ENCODE measurements at places on chromosomes 3 and 15. TPM values are rescaled to one million over a fixed set of nuclear protein-coding genes. Genes with fewer than 3 reads are reported as not detected.

CDHR4 gene
- 0.22 TPM for total RNA-seq

CAMK2N2 gene
- total RNA-seq: 0.20 TPM

GOLGA8T gene
- total RNA-seq: not detected

CYP19A1 gene
- not detected for total RNA-seq

PDZRN3 gene
- not detected for total RNA-seq

RBP2 gene
- not detected for total RNA-seq

NUP210 gene
- 160 TPM for total RNA-seq

VEPH1 gene
- total RNA-seq: not detected

RARRES1 gene
- total RNA-seq: not detected

SERF2 gene
- 681 TPM for total RNA-seq

SLC22A14 gene
- total RNA-seq: not detected

RETNLB gene
- not detected for total RNA-seq

MEX3B gene
- total RNA-seq: 0.66 TPM

FMN1 gene
- total RNA-seq: 0.05 TPM

PIGZ gene
- total RNA-seq: 2.2 TPM

SV2B gene
- 0.02 TPM for total RNA-seq

SLC25A38 gene
- 34.5 TPM for total RNA-seq

ATP2C1 gene
- total RNA-seq: 68.7 TPM

HOMER2 gene
- 17.5 TPM for total RNA-seq

PIERCE2 gene
- not detected for total RNA-seq

PYGO1 gene
- not detected for total RNA-seq

MESP2 gene
- not detected for total RNA-seq

HYAL1 gene
- 0.29 TPM for total RNA-seq

BUB1B gene
- total RNA-seq: 49.9 TPM

NR1I2 gene
- not detected for total RNA-seq

GABRR3 gene
- not detected for total RNA-seq

TMC3 gene
- not detected for total RNA-seq

APEH gene
- total RNA-seq: 90.1 TPM

IQCF5 gene
- not detected for total RNA-seq

ABHD5 gene
- total RNA-seq: 19.2 TPM

SAXO2 gene
- total RNA-seq: 0.49 TPM

CLPX gene
- total RNA-seq: 45.0 TPM

ANKRD34C gene
- not detected for total RNA-seq

RABL3 gene
- 23.5 TPM for total RNA-seq

REC114 gene
- not detected for total RNA-seq

P2RY14 gene
- 17.8 TPM for total RNA-seq

CCR1 gene
- total RNA-seq: 78.2 TPM

WWTR1 gene
- total RNA-seq: 1.1 TPM

CCDC39 gene
- not detected for total RNA-seq

SPATA12 gene
- total RNA-seq: not detected

XCR1 gene
- total RNA-seq: 0.05 TPM

MESP1 gene
- total RNA-seq: 1.3 TPM

ADGRG7 gene
- not detected for total RNA-seq

LRRC49 gene
- total RNA-seq: not detected

ZIC1 gene
- total RNA-seq: not detected

KLHL40 gene
- total RNA-seq: not detected

IFT57 gene
- 20.6 TPM for total RNA-seq

SYNPR gene
- total RNA-seq: not detected

SLC2A2 gene
- not detected for total RNA-seq

GADL1 gene
- not detected for total RNA-seq

LIPC gene
- total RNA-seq: 4.4 TPM

GPR149 gene
- not detected for total RNA-seq

B3GALNT1 gene
- total RNA-seq: 5.4 TPM

STRIT1 gene
- total RNA-seq: not detected

Data from T-helper 1 cell treated with Interleukin-12 subunit alpha and Interleukin-12 subunit beta and Interleukin-4 antibody, amounts not matched to agents 30 ng/mL and 1 ng/mL, for 36 hours (primary cell).